ENCODE measurements at places on chromosomes 2 and 18. TPM values are rescaled to one million over a fixed set of nuclear protein-coding genes. Genes with fewer than 3 reads are reported as not detected.

SPP2 gene
- polyA plus RNA-seq, result not detected

GRCh38 chr2:4914551-4914950 lies 777.6 kb upstream of the SOX11 start:
- DNase-seq, result no peak

DNA sequence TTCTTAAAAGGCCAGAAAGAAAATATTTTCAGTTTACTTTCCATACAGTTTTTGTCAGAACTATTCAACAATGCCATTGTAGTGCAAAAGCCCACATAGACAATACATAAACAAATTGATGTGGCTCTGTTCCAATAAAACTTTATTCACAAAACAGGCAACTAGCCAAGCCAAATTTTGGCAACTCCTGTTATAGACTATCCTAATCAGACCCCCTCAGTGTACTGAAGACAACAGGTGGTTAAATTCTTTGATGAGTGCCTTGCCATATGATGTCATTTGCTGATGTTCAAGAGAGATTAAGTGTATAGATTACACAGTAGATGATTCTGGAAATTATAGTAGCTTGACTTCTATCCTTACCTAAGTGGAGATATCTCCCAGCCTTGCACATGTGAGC lies 83.4 kb downstream of the FANCL start:
- no peak for DNase-seq

- DNase-seq, result no peak
Measured at GRCh38 chr2:136376211-136376610, 258.3 kb upstream of the CXCR4 start.

GRCh38 chr18:66548747-66549146 lies 55.1 kb downstream of the CDH19 start:
- no peak for DNase-seq
